NCI-H460 (cell line): ENCODE measurements at places on chromosomes 16 and 17.

DNA sequence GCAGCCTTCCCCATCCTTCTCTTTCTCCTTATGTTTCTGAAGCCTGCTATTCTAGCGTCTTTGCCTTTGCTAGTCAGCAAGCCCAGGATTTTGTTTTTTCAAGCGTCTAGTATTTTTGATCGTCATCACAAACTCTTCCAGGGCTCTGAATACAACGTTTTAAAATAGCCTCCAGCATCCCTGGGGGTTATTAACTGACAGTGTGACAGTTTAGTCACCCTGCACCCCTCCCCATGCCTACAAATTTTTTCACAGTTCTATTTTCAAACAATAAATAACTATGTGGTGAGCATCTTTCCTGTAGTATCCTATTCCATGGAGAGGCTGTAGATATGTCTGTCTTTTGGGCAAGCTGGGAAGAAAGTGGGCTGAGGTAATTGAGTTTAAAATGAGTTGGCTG is 280.9 kb downstream of the MAP2K4 start:
- DNase-seq: no peak

DNA sequence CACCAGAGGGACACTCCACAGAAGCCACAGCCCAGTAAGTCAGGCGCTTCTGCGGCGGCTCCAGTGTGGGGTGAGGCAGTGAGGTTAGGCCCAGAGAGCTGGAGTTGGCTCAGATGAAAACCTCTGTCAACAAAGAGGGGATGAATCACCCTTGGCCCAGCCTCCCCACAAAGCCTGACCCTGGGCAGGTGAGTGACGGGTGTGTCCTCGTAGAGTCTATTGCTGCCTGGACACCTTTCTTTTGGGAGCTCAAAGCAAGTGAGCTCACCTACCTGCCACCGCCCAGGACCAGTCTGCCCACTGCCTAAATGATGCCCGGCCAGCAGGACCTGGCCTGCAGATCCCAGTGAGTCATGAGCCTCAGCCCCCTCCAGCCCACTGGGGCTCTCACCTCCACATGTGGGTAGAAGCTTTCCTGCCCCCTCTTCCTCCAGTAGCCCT is 24.9 kb upstream of the DBNDD1 start:
- DNase-seq: no peak

GRCh38 chr17:1413281-1413791 is 13.3 kb upstream of the YWHAE start:
- peak; percentile 44 for DNase-seq

- no peak for DNase-seq
These were observed 5.6 kb downstream of the FMNL1 start for GRCh38 chr17:45227101-45227925.

DNA sequence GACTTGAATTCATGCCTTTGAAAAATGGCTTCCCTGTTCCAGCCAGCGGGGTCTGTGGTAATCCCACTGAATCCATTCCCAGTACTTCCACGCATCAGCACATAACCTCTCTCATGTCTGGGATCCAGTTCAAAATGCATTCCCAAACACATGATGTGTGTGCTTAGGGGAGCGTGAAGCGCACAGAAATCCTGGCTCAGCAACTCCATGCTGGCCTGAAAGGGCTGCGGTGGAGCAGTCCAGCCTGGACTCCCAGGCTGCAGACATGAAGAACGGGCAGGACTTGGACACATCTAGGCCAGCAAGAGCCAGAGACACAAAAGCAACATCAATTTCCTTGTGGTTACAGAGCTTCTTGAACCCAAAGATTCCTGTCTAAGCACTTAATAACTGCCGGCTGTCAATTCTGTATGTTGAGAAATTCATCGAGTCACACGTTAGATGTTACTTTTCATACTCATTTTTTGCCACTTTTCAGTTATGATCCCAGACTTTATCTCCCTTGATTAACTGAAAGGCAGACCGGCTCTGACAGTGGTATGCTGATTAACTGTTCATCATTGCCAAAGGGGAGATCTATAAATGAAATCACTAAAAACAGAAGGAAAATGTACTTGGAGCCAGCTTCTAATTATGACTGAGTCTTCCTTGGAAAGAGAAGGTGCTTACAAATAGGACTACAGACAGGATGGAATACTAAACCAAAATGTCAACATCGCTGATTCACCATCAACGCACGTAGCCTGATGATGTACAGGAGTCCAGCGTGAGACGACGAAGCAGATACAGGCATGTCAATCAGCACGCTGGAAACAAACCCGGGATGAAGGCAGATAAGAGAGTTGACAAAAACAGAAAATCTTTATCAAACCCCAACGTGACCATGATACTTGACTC is 23.0 kb downstream of the NSMCE1 start:
- DNase-seq: peak; percentile 74

- DNase-seq: no peak
These were observed 1.9 kb downstream of the NECAB2 start for GRCh38 chr16:83969771-83970429.

GRCh38 chr17:4672055-4672630 is 30.7 kb upstream of the ALOX15 start:
- DNase-seq: no peak

- no peak for DNase-seq
These were observed 6.2 kb downstream of the HASPIN start for GRCh38 chr17:3729881-3730280.

GRCh38 chr16:11405331-11406176 is 60.3 kb downstream of the RMI2 start:
- peak; percentile 31 for DNase-seq

DNA sequence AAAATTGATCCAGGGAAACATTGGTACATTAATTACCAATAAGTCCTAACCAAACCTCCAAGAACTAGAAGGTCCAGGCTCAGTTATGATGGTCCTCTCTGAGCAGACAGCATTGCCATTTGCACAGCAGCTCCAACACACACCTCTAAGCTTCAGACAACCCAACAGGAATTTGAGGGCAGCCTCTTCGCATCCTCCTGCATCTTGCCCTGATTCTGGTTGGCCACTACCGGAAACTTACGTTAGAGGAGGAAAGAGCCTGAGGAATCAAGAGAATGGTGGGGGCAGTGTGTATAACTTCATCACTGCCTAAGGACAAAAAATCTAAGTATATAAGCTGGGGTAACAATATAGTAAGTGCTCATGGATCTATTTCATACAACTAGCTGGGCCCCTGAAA is 15.7 kb downstream of the FAM117A start:
- DNase-seq: no peak

GRCh38 chr16:62970851-62971250 is 934.6 kb upstream of the CDH8 start:
- no peak for DNase-seq

GRCh38 chr16:79329166-79329521 is 271.4 kb downstream of the MAF start:
- DNase-seq: no peak

DNA sequence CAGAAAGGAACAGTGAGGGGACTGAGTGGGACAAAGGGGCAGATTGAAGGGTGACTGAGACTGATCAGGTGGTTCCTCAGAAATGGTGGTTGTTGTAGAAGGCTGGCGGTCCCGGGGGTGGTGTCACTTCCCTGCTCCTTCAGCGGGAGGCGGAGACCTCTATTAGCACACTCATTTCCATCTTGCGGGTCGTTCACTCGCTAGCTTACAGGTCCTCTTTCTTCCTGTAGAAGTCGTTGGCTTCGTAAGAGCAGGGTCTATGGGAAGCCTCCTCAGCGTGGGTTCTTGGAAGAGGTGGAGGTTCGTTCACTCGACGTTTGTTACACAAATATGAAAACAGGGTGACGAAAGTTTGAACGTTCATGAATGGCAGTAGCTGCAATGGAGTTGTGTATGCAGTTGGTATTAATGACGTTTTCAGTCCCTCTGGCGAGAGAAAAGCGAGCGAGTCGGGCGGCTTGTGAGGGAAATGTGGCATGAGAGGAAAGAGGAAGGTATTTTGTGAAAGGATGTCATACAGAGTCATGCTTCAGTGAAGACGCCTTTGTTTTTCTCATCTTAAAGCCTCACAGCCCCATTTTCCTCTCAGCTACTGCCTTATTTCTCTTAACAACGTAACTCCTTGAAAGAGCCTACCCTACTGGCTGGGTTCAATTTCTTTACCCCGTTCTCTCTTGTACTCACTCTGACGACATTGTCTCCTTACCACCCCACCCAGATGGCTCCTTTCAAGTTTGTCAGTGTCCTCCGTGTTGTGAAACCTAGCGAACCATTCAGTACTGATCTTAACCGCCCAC is 667 bp downstream of the EFCAB13 start:
- DNase-seq: peak; percentile 12

DNA sequence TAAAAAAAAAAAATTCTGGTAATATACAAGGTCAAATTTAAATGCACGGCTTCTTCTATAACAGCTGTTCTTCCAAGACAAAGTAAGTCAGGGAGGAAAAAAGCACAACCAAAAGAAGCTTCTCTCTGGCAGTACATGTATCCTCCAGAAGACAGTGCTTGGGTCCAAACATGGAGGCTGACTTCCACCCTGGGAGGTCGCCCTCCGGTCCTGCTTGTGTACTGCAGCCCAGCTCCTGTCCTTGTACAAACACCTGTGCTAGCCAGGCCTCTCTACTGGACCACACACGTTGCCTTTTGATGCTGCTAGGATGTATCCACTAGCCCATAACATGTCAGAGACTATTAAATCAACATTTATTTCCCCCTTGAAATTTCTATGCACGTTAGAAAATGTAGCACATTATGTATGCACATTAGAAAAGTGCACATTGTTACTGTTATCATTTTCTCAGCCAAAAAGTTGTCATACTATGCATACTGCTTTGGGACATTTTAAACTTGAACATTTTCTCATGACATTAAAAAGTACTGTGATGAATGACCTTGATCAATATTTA is 21.9 kb downstream of the TEKT3 start:
- no peak for DNase-seq

- DNase-seq: no peak
These were observed 146.4 kb downstream of the PCTP start for GRCh38 chr17:55897301-55897700.

DNA sequence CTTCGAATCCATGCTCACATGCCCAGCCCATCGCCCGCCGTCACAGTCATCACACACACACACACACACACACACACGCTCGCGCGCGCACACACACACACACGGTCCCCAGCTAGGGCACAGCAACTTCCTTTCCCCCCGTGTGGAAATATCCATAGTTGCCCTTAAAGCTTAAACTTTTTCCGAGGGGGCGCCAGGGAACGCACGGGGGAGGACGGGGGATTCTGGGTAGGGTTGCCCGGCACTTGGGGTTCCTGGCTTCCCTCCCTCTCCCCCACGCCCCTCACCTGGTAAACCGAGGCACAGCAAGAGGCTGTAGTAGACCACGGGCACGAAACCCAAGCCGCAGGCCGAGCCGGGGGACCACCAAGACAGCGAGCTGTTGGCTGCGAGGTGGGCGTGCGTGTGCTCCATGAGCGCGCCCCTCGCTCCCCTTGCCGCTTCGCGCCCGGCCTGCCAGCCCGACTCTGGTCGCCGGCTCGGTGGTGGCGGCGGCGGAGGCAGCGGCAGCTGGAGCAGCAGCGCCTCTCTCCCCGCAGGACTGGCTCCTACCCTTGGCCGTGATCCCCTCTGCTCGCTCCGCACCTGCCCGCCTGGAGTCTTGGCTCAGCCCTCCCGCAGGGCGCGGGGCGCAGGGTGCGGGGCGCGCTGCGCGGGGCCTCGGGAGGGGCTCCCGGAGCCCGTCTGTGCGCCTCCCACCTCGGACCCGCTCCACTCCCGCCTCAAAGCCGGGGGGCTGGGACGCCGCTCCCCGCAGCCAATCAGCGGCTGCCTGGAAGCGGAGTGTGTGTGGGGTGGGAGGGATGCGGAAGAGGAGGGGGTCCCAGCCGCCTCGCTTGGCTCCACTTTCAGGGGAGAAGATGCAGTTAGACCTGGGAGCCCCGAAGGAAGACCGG is at the start of gene GPR139:
TSS of gene GPR139 (minus strand) at position 688 of the 896 bp plus-strand sequence. CDS start at position 414, 274 bp downstream.
- no peak for DNase-seq

- DNase-seq: no peak
These were observed 14.4 kb upstream of the CBX8 start for GRCh38 chr17:79811011-79811867.

- no peak for DNase-seq
These were observed 19.4 kb upstream of the SDK2 start for GRCh38 chr17:73663614-73664013.

DNA sequence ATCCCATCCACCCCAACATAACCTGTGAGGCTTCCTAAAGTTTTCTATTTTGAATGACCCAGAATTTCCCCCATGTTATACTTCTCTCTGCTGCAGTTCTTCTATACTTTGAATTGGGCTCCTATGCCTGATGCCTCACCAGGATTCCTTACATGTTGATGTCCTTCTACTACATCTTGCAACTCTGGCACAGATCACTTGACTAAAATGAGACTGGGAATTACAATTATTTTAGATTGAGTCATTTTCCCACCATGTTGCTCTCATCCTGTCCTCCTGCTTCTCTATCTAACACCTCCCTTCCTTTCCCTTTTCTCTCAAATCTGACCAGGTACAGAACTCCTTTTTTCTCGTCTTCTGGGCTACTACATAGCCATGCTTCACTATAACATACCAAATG is 314.0 kb upstream of the KCNJ16 start:
- no peak for DNase-seq

- no peak for DNase-seq
These were observed 68.1 kb upstream of the TMEM132E start for GRCh38 chr17:34511265-34511664.

- DNase-seq: peak; percentile 54
These were observed 200.8 kb downstream of the PRKCB start for GRCh38 chr16:24036614-24037013.

- DNase-seq: peak; percentile 30
These were observed 667 bp downstream of the OGFOD1 start for GRCh38 chr16:56451753-56452689.

DNA sequence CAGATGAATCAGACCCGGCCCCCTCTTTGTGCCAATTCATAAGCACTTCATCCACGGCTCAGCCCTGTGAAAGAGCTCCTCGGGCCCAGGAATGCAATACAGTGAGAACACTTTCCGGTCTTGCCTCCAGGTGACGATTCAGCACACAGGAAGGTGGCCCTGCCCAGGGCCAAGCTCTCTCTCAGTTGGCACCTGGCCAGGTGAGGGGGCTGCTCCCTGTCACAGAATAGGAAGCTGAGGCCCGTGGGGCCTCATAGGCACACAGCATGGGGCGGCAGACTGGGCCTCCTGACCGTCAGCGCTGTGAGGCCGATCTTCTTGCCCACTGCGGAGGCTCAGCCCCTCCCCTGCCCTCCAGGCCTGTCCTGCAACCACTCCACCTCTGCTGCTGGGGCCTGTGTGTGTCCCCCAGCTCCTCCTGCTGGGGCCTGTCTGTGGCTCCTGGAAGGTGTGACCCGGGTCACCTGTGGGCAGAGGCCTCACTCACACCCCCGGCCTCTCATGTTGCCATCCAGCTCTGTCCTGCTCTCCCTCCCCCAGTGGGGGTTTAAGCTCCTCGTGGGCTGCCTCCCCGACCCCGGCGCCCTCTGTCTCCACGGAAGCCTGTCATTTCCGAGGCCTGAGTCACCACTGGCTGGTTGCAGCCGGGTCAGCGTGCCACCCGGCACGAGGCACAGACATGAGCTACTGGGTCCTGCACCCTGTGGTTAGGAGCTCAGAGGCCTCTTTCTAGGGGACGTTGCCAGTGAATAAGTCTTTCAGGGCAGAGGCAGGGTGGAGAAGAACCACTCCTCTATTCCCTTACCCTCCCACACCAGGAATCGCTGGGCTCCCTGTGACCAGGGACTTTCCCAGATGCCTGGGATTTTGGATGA is 114.4 kb downstream of the SEC14L1 start:
- DNase-seq: peak; percentile 18
